ENCODE measurements at places on chromosomes 4 and X.

GRCh38 chr4:104429150-104429741, 65.4 kb downstream of the CXXC4 start:
- DNase-seq, result no peak

GRCh38 chr4:110059556-110060191, 138.7 kb downstream of the ELOVL6 start:
- peak; percentile 3 for DNase-seq

GRCh38 chr4:40427128-40427527, 92.0 kb downstream of the CHRNA9 start:
- no peak for DNase-seq

- no peak for DNase-seq
Measured at GRCh38 chr4:147844781-147845180, 112.9 kb downstream of the ARHGAP10 start.

GRCh38 chr4:137572647-137573046, 40.4 kb upstream of the PCDH18 start:
- no peak for DNase-seq

DNA sequence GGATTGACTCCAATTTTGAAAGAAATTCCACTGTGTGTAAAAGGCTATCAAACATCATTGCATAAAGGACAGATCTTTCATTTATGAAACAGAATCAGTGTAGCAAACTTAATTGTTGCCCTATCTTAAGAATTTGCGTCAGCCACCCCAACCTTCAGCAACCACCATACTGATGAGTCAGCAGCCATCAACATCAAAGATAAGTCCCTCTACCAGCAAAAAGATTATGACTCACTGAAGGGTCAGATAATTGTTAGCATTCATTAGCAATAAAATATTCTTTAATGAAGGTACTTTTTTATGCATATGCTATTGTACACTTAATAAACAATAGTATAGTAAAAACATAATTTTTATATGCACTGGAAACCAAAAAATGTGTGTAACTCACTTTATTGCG, 15.8 kb upstream of the GRSF1 start:
- DNase-seq, result no peak

DNA sequence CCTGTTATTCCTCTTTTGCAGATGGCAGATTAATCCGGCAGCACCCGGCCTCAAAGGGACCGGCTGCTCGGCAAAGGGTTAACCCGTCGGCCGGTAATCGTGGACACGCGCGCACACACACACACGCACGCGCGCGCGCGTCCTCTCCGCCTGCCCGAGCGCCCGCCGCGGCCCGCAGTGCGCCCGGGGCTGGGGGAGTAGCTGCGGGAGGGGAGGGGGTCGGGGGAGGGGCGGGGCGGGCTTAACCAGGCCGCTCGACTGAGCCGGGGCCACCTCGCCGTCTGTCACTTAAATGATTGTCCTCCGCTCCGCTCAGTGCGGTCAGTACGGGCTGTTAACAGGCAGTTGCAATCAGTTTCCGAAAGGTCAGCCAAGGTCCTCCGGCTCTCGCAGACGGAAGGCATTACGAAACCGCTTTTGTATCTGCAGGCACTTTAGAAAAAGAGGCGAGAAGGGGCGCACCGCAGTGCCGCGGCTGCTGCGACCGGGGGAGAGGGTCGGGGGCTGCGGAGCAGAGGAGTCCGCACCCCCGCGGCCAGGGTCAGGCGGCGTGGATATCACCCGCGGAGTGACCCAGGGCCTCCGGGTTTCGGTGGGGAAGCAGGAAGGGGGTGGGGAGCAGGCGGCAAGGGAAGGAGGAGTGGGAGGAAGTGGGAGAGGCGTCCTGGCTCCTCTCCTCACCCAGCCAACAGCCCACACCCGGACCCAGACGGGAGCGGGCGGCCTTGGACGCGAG, 57.3 kb upstream of the BCOR start:
- DNase-seq, result no peak

GRCh38 chrX:41334363-41335197, 618 bp downstream of the DDX3X start:
- peak; percentile 39 for DNase-seq

GRCh38 chr4:159966746-159967145, 863.9 kb downstream of the RAPGEF2 start:
- no peak for DNase-seq

Data from foreskin keratinocyte (primary cell).